ENCODE measurements at places on chromosomes 11 and 22. TPM values are rescaled to one million over a fixed set of nuclear protein-coding genes. Genes with fewer than 3 reads are reported as not detected.

DNA sequence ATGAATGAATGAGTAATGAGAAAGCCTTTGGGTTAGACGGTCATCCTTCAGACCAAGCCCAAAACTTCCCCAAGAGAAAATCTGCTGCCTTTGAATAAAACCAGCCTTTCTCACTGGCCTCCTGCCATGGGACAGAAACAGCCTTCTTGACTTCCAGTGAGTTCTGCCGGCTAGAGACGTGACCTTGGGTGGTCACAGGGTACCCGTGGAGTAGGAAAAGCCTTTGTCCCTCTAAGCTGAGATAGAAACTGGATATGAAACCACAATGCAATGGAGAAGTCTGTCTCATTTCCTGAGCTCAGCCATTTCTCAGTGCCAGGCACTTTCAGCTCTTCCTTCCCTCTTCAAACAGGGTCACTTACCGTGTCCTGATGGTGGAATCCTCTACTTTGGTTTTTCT lies 21.2 kb upstream of the YWHAH start:
- H3K36me3 ChIP-seq, result no peaks in the 10 kb centered on the region
- no peak for DNase-seq
- H3K4me3 ChIP-seq, result no peak overlapping the region
- H3K27ac ChIP-seq, result no peak overlapping the region
- no peaks in the 10 kb centered on the region for H3K27me3 ChIP-seq

GRCh38 chr11:1936072-1936780 lies 10.9 kb upstream of the MRPL23 start:
- no peaks in the 10 kb centered on the region for H3K36me3 ChIP-seq
- no peak overlapping the region for H3K4me3 ChIP-seq
- H3K4me1 ChIP-seq, result no peaks in the 10 kb centered on the region
- no peak for DNase-seq

- peak; percentile 54 for DNase-seq
- H3K4me3 ChIP-seq, result no peak overlapping the region
- no peak overlapping the region for H3K27ac ChIP-seq
- no peaks in the 10 kb centered on the region for H3K27me3 ChIP-seq
These were observed 35.2 kb downstream of the LRFN4 start for GRCh38 chr11:66891851-66892660.

DNA sequence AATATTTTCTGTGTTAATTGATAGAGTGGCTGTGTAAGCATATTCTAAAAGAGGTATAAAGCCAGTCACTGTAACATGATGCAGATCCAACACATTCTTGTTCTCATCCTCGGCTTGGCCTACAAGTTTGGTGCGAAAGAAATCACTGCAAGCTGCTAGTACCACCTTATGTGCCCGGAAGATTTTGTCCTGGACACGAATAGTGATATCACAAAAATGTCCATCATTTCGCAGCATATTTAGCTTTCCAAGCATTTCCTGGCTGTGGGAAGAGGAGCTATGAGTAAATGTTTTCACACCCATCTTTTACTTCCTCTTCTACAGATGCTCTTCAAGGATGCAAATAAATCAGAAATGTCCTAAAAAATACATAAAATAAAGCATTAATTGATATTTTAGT lies 53.1 kb downstream of the ZBTB44 start:
- no peak overlapping the region for H3K4me3 ChIP-seq
- H3K4me1 ChIP-seq, result no peaks in the 10 kb centered on the region
- H3K36me3 ChIP-seq, result peaks cover 5% of the 10 kb centered on the region

DNA sequence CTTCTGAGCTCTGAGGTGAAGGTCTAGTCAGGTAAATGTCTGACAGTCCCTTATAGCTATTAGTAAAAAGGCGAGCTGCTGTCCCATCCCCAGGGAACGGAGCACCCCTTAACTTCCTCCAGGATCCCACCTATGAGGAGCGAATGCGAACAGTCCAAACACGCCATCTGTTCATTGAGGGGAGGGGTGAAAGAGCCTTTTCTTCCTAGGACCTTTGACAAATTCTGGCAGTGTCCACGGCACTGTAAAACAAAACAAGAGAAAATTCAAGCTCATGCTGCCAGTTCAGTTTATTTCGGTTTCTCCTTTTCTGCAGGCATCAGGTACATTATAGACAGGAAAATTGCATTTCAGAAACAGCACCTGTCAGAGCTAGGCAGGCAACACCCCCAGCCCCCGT lies 253.8 kb upstream of the CADM1 start:
- no peak overlapping the region for H3K27ac ChIP-seq
- DNase-seq, result no peak
- H3K27me3 ChIP-seq, result no peaks in the 10 kb centered on the region
- H3K36me3 ChIP-seq, result no peaks in the 10 kb centered on the region
- H3K4me3 ChIP-seq, result no peak overlapping the region

The MS4A6E gene
- 2.1 TPM for total RNA-seq

The MS4A5 gene
- total RNA-seq, result not detected
